ENCODE measurements at places on chromosomes 16 and 17.

DNA sequence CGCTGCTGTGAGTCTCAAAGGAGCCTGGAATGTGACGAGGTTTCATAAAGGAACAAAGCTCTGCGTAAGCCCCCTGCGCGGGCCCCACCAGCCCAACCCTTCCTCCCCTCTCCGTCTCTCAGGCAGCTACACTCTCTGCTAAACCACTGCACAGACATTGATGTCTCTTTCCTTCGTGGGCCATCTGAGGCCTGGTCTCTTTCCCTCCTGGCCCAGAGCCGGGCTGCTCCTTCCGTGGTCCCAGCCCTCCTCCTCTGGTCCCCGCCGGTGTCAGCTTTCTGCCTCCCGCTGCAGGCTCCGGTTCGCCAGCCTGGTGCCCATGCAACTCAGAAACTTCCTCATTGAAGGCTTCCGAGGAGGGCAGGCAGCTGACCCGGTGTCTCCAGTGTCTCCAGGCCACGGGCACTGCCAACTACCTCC, 7.4 kb downstream of the SCARF1 start:
- peak; percentile 73 for DNase-seq

- DNase-seq: peak; percentile 94
Observed at GRCh38 chr17:45385331-45385997, 47.2 kb downstream of the ARHGAP27 start.

GRCh38 chr16:84183572-84183875, 3.3 kb downstream of the TAF1C start:
- DNase-seq: no peak

GRCh38 chr17:83119987-83120864, 40.8 kb downstream of the METRNL start:
- DNase-seq: no peak

DNA sequence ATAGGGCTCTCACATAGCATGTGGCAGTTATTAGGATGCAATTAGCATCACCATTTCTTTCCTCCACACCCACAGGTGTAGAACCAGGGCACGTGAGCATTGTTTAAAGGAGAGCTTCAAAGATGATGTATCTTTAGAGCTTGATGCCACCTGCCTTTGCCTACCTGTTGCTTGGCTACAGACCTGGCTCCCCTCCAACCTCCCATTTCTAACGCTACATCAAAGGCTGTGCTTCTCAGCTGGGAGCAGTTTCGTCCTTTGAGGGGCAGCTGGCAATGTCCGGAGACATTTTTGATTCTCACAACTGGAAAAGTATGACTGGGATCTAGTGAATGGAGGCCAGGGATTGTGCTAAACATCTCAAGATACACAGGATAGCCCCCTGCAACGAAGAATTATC, 78.5 kb upstream of the CLEC3A start:
- no peak for DNase-seq

DNA sequence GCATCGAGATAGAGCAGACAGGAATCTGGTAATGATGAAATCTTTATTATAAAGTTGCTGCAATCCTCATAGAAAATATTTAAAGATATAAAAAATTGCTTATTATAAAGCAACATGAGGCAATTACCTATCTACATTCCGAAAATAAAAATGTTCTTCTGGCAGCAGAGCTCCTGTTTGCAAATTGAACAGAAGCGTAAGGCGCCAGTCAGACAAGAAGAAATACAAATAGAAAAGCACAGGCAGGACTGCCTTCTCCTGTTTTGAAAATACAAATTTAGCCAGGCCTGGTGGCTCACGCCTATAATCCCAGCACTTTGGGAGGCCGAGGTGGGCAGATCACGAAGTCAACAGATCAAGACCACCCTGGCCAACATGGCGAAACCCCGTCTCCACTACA, 95.6 kb downstream of the CDYL2 start:
- no peak for DNase-seq

GRCh38 chr17:34465789-34466188, 102.8 kb upstream of the CCL1 start:
- peak; percentile 4 for DNase-seq

DNA sequence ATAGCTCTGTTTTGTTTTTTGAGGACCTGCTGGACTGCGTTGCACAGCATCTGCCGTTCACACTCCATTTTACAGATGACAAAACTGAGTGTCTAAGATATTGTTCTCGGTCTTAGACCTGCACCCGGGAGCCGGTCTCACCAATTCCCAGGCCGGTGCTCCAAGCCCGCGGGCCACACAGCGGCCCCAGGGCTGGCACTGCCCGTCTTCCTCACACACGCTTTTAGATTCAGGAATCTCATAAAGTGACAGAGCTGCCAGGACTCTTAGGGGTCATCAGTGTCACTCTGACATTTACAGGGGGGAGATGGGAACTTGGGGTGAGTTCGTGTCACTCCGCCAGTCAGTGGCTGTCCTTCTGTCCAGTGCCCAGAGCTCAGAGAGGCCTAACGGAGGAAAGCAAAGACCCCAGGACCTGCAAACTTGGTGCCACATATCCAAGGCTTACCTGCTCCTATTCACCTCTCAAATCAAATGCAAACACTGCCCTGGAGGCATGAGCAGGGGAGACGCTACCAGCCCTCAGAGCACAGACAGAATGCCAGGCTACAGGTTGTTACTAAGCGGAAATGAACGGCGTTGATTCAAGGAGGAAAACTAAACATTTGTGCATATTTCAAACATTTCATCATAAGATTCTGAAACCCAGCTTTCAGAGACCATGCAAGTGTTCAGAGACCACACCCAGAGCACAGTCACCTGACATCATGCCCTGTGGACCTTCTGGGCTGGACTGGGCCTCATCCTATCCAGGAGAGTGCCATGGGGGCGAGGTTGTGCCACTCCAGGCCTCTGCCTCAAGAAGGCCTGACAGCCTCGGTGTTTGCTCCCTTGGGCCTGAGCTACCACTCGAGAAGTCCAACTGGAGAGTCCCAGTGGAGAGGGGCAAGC, 29.5 kb downstream of the TNFRSF13B start:
- peak; percentile 53 for DNase-seq

- DNase-seq: peak; percentile 87
Observed at GRCh38 chr16:70738083-70738977, 52.5 kb upstream of the MTSS2 start.

DNA sequence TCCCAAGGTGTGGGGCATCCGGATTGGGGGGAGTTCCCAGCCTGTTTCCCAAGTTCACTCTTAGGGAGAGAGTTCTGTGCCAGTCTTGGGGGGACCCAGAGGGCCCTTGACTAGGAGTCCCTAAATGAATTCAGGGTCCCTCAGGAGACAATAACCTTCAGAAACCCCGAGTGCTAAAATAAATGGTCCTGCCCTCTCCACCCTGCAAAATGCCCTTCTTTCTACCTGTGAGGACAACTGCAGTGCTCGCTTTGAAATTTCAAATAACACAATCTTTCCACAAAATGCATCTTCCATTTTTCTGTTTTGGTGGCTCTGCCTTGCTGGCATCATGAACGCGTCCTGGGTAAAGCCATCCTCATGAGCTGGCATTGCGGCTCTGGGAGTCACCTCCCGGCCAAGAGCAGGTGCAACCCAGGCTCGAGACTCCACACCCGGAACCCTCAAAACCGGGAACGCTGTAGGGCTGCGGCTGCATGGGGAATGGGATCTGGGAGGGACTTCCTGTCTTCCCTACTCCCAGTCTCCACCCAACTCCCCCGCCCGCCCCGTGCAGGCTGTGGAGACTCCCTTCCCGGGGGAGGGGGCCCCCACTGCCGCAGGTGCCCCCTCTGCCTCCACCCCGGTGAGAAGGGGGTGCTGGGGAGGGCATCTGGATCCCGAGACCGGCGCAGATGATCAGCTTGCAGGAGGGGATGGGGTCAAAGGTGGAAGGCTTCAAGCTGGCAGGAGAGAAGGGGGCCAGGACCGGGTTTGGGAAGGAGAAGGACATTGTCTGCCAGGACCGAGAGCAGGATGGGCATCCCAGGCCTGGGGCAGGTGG, at the start of gene ZNF205:
TSS of gene ZNF205 (plus strand) at position 529 of the 823 bp plus-strand sequence. CDS start 845 bp downstream, outside the sequence.
- peak; percentile 89 for DNase-seq

DNA sequence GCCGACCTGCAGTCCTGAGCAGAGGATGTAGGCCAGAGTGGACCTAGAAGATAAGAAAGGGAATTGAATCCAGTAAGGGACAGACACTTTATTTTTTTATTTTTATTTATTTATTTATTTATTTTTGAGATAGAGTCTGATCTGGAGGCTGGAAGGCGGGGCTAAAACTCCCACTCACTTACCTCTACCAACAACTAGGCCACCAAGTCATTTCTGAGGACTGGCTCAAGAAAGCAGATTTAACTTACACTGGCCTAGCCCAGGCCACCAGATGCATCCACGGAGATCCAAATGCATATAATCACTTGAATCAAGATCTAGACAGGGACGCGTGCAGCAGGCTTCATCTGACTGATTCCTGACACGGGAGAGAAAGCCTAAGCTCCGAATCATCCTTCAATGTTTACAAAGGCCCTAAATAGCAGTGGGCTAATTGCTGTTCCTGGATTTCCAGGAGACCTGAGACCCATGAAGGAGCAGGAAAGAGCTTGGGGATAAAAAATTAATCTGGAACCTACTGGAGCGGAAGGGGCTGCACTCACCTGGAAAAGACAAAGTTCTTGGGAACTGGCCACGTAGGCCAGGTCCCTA, 1.1 kb upstream of the ALOX12 start:
- no peak for DNase-seq

- DNase-seq: no peak
Observed at GRCh38 chr17:15516150-15516549, 47.1 kb downstream of the TVP23C start.

DNA sequence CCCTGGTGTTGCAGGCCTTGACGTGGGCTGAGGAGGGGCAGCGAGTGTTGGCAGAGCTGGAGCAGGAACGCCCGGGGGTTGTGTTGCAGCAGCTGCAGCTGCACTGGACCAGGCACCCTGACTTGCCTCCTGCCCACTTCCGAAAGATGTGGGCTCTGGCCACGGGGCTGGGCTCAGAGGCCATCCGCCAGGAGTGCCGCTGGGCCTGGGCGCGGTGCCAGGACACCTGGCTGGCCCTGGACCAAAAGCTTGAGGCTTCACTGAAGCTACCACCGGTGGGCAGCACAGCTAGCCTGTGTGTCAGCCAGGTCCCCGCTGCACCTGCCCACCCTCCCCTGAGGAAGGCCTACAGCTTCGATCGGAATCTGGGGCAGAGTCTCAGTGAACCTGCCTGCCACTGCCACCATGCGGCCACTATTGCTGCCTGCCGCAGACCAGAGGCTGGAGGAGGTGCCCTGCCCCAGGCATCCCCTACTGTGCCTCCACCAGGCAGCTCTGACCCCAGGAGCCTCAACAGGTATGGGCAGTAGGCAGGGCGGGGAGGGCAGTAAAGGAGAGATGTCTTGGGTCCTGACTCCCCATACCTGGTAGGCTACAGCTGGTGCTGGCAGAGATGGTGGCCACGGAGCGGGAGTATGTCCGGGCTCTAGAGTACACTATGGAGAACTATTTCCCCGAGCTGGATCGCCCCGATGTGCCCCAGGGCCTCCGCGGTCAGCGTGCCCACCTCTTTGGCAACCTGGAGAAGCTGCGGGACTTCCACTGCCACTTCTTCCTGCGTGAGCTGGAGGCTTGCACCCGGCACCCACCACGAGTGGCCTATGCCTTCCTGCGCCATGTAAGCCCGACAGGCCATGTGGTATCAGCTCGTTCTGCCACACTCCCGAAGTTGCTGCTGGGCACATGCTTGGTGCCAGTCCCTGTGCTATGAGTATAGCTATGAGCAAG, 5.6 kb downstream of the PLEKHG4 start:
- peak; percentile 27 for DNase-seq

DNA sequence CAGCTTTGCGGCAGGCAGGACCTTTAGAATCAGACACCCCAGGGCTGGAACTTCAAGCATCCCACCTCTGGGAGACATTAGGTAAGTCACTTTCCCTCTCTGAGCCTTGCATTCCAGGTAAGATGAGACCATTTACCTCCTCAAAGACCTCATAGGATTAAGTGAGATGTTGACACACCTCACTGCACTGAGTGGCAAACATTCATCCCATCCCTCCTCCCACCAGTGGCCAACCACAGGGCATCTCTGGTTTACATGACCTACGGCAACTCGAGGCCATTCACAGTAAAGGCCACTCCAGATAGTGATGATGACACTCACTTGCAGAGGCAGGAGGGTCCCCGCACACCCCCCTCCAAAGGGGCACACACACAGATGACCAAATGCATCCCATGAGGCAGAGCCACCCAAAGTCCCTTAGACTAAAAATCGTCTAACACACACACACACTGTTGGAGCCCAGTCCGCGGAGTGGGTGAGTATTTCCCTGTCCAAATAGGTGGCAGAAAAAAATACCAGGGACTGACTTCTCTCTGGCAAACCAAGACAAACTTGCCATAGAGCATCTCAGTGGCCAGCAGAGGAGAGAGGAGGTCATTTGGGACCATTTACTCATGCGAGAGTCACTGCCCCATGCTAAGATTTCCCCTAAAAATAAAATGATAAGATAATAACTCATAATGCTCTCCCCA, 454.9 kb downstream of the SOX9 start:
- no peak for DNase-seq

GRCh38 chr16:48152226-48152625, 3.6 kb downstream of the ABCC12 start:
- DNase-seq: no peak

- no peak for DNase-seq
Observed at GRCh38 chr17:67615011-67615561, 102.7 kb upstream of the NOL11 start.

GRCh38 chr16:285146-286055, 2.4 kb downstream of the PDIA2 start:
- no peak for DNase-seq

Data from tongue (tissue), 3 donors.